Activated gamma-delta T cell treated with Interleukin-2 at 50 U/mL for 16 hours (primary cell): ENCODE measurements at places on chromosomes 2 and 18.

DNA sequence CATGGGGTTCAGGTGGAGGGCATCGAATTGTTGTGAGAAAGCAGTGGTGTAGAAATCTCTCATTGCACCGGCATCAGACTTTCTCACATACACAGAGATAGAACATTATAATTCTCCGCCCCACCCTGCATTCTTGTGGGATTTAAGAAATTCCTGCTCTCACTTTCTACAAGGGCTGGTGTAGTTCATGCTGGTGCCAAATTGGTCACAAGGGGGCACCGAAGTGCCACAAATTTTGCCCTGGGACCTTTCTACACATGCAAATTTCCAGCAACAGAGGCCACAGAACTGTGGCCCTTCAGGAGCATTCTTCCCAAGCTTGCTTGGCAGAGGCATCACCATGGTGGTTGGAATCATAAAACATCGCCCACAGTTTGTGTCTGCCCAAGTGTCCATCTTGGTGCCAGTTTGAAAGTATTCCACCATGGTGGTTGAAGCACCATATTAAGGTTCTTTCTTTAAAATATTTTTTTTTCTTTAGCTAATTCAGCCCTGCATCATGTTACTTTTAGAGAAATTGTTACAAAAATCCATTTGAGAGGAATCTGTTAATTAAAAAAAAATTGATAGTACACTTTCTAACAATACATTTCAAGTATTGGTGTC is 521.2 kb upstream of the FANCL start:
- no peak for DNase-seq

GRCh38 chr2:16664809-16665747 is 556 bp downstream of the CYRIA start:
- DNase-seq, result no peak

GRCh38 chr2:219507581-219508443 is 6.5 kb upstream of the ASIC4 start:
- no peak for DNase-seq

DNA sequence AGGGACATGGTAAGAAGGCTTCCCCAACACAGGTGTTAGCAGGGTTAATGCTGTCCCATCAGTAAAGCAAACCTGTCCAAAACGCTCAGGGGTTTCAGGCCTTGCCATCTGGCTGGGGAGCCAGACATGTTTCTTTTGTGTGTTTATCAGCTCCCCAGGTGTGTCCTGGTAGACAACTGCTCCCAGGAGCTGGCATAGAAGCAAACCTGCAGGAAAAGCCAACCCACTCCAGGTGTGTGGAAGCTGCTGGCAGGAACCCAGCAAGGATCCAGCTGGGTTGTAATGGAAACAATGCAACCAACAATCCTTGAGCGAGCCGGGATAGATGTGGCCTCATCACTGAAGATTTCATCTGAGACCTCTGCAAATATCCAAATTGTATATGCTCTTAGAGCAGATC is 123.1 kb downstream of the RAB3GAP1 start:
- no peak for DNase-seq

DNA sequence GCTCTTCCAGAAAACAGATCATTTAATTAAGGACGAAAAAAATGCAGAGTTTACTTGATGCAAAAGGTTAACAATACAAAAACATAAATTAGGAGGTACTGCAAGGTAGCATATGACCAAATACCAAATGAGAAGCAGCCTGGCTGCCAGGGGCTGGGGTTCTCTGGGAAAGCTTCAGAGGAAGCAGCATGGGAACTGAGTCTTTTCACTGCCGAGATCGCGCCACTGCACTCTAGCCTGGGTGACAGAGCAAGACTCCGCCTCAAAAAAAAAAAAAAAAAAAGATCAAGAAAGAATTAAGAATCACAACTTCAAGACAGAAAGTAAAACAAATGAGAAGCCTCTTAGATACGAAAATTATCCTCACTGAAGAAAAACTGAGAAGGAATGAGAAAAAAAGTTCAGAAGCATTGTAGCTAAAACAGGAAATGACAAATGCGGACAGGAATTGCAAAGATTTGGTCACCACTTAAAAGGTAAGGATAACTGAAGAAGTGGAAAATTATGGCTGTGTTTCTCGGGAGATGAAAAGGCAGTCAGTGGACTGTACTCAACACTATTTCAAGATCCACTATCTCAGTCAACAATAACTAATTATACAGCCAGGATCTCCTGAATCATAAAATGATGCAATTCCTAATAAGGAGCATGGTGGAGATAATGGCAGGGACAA is 4.3 kb downstream of the SEPTIN10 start:
- DNase-seq, result no peak

DNA sequence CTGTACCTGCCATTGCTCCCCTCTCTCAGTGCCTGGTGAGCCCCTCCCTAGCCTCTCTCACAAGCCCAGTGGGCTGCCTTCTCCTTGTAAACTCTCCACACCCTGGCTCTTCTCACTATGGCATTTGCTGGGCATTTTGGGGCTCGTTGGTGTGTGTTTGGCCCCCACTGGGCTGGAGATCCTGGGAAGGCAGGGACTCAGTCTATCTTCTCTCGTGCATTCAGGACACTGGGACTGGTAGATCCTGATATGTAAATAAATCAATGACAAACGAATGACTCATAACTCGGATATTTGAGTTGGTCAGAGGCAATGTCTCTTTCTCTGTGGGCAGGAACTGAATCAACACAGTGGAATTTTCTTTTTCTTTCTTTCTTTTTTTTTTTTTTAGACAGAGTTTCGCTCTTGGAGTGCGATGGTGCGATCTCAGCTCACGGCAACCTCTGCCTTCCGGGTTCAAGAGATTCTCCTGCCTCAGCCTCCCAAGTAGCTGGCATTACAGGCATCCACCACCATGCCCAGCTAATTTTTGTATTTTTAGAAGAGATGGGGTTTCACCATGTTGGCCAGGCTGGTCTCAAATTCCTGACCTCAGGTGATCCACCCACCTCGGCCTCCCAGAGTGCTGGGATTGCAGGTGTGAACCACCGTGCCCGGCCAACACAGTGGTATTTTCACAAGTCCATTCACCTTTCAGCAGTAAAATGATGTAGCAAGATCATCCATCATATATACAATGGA is 144.6 kb upstream of the SPRED2 start:
- no peak for DNase-seq

DNA sequence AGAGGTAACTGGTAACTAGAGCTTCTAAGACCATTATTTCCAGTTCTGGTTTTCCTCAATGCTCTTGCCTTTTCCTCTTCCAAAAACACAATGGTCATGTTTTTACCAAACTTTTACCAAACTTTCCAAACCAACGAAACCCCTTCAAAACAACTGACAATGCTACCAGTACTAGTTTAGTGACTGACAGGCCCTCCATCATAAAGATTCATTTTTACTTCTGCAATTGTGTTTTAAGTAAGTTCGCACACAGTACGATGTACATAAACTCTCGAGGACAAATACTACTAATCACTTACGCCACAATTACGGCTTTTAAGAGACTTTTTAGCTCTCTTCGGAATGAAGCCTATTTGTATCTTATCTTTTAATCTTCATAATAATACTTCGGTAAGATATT is 900 bp downstream of the C18orf32 start:
- DNase-seq, result no peak

- DNase-seq, result no peak
These were observed 1019.5 kb upstream of the LRRTM1 start for GRCh38 chr2:81324046-81324445.

DNA sequence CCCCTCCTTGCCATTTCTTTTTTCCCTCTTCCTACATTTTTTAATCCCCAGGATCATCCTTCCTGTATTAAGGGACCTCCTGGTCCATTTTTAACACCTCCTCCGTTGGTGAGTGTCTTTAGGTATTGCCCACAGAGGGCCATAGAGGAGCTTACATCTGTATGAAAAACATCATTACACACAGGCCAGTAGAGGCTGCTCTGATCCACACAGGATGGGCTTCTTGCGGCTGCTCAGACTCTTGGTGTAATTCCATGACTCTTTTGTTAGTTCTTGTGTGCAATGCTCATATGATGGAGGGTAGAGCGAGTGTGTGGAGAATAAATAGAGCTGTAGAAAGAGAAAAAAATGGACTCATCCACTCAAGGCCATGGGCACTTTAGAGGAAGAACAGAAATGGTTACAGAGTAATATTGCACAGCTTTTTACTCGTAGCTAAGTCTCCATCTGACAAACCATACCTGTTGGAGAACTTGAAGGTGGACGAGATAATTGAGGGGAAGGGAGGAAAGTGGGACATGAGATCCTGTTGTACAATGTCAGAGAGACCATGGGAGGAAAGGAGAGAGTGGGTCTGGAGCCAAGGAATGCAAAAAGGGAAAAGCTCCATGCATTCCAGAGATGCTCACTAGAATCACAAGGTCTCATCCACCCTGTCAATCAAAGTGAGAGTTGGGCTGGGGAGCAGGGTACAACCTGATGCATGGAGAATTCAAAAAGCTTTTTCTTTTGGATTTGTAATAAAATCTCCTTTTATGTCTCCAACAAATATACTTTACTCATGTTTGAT is 129.7 kb upstream of the TNP1 start:
- no peak for DNase-seq

- no peak for DNase-seq
These were observed 460.5 kb downstream of the ERBB4 start for GRCh38 chr2:212078103-212078502.

DNA sequence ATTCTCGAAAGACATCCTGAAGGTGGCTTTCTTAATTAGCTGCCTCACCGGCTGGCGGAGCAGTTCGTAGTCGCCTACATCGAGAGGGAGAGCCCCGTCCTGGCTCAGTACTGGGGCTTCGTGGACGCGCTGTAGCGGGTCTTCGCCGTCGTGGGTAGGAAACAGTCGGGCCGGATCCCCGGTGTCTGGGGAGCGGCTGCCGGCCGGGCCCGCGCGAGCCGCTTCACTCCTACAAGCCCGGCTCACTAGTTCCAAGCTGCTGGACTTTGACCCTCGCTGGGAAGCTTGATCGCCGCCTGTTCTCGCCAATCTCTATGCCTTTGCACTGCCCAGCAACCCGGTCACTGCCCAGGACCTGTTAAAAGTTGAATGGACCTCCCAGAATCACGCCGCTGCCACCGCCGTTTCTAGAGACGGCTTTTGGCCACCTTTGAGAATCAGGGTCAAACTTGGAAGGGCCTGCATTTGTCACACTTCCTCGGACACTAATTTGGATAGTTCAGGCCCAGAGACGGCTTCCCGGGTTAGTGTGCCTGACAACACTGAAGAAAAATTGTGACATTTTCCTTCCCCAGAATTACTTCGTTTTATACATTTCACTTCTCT is 41.4 kb upstream of the AKAIN1 start:
- DNase-seq, result peak; percentile 42

DNA sequence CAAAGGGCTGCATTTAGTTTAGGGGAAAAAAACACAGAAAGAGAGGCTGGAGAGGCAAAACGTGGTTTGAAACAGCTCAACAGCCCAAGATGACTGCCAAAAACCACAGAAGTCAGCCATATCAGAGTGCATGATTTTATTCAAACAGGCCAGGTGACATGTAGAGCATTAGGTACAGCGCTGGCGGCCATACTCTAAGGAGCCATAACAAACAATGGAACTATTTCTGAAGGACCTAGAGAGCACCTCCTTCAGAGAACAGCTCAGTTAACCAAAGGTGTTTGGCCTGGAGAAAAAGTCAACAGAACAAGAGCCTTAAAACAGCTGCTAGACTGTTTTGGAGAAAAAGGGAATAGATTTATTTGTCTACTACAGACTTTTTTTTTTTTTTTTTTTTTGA is 2.6 kb downstream of the THADA start:
- DNase-seq, result no peak

DNA sequence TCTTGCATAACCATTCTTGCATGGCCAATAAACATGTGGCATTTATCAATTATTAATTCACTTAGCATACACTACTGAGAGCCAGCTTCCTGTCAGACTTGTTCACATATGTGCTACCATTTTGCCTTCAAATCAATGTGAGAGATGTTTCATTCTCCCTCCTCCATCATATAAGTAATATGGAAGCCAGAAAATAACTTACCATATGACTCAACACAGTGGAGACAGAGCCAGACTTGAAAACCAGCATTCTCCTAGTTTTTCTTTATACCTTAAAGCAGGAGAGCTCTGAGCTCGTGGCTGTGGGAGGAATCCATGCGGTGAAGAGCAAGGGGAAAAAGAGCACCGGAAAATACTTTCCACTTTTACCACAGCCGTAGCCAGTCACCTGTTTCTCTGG is 215.0 kb upstream of the LRATD1 start:
- no peak for DNase-seq

- DNase-seq, result no peak
These were observed 830.1 kb upstream of the ZEB2 start for GRCh38 chr2:145350011-145350410.

DNA sequence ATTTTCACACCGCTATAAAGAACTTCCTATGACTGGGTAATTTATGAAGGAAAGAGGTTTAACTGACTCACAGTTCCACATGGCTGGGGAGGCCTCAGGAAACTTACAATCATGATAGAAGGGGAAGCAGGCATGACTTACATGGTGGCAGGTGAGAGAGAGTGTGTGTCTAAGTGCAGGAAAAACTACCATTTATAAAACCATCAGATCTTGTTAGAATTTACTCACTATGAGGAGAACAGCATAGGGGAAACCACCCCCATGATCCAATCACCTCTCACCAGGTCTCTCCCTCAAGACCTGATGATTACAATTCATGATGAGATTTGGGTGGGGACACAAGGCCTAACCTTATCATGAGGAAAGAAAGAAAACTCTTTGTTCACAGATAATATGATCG is 174.6 kb downstream of the SRBD1 start:
- DNase-seq, result no peak

GRCh38 chr2:21367421-21367820 is 243.7 kb downstream of the TDRD15 start:
- DNase-seq, result no peak

- no peak for DNase-seq
These were observed 214.0 kb downstream of the EN1 start for GRCh38 chr2:118633371-118634018.

GRCh38 chr18:10145546-10145945 is 231.7 kb downstream of the VAPA start:
- DNase-seq, result no peak

- no peak for DNase-seq
These were observed 12.8 kb upstream of the TNP1 start for GRCh38 chr2:216872624-216873023.

DNA sequence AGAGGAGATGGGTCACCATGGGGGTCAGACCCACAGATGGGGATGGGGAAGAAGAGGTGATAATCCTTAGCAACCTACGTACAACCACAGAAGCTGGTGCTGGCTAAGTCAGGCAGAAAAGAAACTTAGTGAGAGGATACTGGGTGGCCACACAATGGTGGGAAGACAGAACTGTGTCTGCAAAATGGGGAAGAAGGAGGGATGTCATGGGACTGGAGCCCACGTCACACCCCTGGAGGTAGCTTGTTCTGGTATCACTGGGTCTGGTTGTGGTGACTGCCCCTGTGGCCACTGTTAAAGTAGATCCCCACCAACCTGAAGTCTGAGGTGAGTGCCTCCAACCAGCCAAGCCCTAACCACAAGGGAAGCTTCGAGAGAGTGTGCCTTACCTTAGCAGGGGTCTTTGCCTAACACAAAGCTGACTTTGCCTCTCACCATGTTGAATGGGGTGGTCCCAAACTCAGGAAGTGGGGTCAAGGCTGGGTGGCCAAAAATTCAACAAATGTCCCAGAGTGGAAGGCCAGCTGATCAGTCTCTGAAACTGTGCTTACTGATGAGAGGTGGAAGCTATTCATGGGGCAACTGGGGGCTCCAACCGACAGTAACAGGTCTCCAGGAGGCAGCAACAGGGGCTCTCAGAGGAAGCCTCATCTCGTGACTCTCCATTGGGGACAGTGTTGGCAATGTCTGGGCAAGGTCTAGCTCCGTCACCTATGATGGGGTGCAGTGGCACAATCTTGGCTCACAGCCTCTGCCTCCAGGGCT is 64.8 kb upstream of the SLC1A4 start:
- DNase-seq, result no peak
